ENCODE measurements at places on chromosomes 13 and 19.

- DNase-seq, result no peak
These were observed 150.2 kb downstream of the NDFIP2 start for GRCh38 chr13:79631051-79631659.

- DNase-seq, result peak; percentile 76
These were observed 11.8 kb upstream of the ERFL start for GRCh38 chr19:41939861-41940730.

- no peak for DNase-seq
These were observed 536.0 kb downstream of the MYO16 start for GRCh38 chr13:109165417-109165904.

- no peak for DNase-seq
These were observed 485 bp upstream of the ZNF845 start for GRCh38 chr19:53333066-53333462.

GRCh38 chr13:108551674-108552073, 77.7 kb upstream of the MYO16 start:
- DNase-seq, result no peak

- DNase-seq, result no peak
These were observed 446.4 kb downstream of the DCT start for GRCh38 chr13:94033098-94033497.

GRCh38 chr13:113724016-113724758, 34.8 kb upstream of the TMEM255B start:
- no peak for DNase-seq

DNA sequence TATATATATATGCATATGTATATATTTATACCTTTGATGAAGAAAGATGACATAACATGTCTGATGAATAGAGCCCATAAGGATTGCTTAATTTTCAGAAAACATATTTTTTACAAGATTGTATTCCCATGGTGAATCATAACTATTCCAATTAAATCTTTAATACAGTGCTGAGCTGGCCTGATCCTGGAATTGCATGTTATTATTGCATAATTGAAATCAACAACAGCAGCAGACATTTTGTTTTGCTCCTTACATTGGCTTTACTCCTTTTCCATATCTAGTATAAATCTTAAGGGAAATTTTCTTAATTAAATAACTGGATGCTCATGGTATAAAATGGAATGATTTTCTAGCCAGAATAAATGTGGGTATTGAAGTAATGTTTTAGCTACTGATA, 22.0 kb downstream of the POSTN start:
- DNase-seq, result no peak

DNA sequence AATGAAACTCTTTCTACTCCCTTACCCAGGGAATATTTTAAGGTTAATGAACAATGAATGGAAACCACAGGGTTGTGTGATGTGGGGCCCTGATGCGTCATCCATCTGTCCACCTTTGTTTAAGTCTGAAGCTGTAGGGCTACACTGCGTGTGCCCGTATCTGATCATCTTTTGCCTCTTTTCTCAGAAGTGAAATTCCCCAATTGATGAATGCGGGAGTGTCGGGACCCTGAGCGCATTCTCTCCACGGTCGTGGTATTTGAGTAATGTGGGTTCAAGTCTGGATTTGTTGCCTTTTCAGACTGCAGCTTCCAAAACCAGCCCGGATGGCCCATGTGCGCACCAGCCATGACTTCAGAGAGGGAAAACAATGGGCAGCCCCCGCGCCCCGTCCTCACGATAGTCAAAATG, 112.3 kb downstream of the COL4A2 start:
- DNase-seq, result no peak

- DNase-seq, result no peak
These were observed at the start of gene PRRG2 for GRCh38 chr19:49581007-49581508. Gene PRRG2, plus strand, starts transcription at chr19:49581316. Its CDS starts 1,904 bp downstream, at chr19:49583220.

DNA sequence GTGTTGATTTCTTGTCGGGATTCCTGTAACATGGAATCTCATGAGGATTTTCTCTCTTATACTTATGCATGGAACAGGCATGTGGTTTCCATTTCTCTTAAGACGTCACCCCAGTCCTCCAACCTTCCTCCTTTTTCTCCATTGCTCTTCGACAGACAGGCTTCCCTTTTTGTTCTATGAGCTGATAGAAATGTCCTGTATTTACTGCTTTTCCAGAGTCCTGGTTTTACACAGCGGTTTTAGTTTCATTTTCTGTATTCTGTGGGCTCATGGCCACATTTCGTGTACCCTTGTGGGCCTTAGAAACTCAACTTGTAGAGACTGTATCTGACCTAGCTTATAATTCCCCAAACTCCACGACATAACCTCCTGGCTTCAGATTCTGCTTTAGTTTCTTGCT, 113.1 kb downstream of the PAN3 start:
- no peak for DNase-seq

DNA sequence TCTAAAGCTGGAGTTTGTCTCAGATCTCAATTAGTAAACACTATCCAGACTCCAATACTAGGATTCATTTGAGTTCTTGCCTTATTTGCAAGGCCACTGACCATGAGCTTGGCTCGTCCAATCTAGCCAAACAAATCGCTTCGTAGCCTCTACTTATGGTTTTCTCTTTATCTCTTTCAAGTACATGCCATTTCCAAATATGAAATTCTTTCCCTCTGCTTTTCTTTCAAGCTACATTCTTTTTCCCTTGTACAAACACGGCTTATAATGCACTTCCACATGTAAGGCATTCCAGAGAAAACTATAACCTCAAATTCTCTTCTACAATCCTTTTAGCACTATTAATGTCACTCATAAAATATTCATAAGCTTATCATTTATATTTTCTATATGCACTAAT, 10.9 kb upstream of the N4BP2L1 start:
- no peak for DNase-seq

DNA sequence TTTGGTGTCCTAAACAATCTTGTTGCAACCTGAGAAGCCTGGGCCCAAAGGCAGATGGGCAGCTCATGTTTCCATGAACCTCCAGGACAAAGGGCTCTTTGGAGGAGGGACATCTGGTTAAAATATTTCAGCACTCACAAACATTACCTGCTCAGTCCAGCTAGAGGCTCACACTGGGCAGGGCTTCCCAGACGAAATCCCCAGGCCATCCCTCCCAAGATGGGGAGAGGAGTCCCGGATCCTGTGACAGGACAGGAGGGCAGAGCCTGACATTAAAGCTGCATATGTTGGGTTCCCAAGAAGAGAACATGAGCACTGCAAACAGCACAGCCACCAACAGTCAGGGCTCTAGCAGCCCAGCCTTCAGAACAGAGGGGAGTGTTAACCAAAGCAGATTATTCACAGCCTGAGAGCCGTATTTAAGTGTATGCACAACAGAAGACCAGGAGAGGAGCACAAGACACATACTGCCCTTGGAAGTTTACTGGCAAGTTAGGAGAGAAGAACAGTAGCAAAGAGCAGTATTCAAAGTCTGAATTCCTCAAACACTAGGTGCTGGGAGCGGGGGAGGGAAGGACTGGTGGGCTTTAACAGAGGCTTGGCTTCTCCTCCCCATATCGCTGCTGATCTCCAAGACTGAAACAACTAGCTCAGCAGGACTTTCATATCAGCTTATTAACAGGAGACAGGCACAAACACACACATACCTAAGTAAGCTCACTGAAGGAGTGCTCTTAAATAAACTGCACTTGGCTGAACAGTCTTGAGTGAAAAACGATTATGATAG, 12.3 kb downstream of the ATP7B start:
- no peak for DNase-seq

DNA sequence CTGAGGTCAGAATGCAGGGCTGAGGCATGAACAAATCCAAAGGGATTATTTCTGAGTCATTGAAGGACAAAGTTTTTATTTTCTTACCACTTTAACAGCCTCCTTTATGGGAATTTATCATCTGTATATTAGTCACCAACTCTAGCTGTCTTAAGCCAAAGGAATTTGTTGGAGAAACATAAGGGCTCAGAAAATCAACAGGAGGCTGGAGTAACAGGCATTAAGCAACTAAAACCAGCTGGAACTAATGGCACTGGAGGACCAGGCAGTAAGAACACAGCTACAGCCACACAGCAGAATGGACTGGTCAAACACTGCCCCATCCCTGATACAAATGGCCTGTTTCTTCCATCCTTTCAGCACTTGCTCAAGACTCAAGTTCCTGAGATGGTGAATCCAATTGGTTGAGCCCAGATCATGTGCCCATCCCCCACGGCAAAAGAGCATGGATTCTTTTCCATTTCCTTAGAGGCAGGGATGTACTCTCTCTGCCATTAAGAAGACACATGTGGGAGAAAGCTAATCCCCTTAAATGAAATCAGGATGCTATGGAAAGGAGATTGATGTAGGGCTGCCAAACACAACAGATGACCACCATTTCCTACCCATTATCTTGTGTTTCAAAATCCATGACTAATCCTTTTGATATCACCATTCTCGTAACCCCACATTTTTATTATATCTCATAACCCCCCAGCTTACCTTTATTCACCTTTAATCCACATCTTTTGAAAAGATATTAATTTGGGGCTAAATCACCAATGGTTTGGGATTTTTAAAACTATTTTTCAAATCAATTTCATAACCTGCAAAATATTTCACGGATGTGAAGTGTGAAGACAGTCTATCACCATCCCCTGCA, 157.0 kb upstream of the FNDC3A start:
- DNase-seq, result no peak

- no peak for DNase-seq
These were observed 74.0 kb downstream of the CAB39L start for GRCh38 chr13:49369866-49370265.

GRCh38 chr13:78875792-78876580, 217.0 kb upstream of the OBI1 start:
- peak; percentile 19 for DNase-seq

GRCh38 chr13:76383676-76384461, 502.3 kb downstream of the KCTD12 start:
- no peak for DNase-seq

DNA sequence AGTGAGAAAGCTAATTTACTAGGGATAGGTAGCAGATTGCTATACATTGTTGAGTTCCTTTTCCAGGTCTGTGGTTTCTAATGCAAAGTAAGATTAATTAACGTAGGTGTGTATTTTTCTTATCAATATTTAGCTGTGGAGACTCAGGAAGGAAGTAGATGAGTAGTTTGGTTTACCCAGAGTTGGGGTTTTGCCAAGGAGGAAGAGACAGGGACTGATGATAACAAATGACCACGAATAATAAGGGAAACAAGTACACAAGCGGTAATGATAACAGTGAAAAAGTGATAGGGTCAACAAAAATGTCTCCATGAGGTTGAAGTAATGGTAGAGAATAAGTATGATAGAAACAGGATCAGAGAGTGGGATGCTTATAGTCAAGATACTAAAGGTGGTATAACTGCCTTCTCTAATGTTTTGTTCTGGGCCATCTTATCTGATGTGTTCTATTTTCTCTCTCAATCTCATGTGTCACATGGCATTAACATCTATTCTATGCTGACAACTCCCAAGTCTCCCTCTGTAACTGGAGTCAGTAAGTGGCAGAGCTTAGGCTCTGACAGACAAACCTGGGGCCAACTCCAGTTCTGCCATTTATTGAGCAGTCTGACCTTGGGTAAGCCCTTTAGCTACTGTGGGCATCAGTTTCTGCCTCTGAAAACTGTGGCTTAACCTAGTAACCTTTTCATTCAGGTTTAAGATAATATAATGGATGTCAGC, 8.8 kb downstream of the OBI1 start:
- no peak for DNase-seq

- peak; percentile 71 for DNase-seq
These were observed 46.2 kb downstream of the ACTN4 start for GRCh38 chr19:38693380-38694223.

- DNase-seq, result no peak
These were observed at the start of gene RNF225 for GRCh38 chr19:58395220-58395978. Gene RNF225, plus strand, starts transcription at chr19:58395656. Its CDS starts 434 bp downstream, at chr19:58396090.

GRCh38 chr19:35348911-35349611, 1.4 kb downstream of the FFAR1 start:
- DNase-seq, result no peak
